ENCODE measurements at places on chromosomes 4 and X. TPM values are rescaled to one million over a fixed set of nuclear protein-coding genes. Genes with fewer than 3 reads are reported as not detected.

GRCh38 chr4:7155590-7156071 is 36.7 kb upstream of the SORCS2 start:
- DNase-seq = no peak

Gene EFHC2
- total RNA-seq = not detected

DNA sequence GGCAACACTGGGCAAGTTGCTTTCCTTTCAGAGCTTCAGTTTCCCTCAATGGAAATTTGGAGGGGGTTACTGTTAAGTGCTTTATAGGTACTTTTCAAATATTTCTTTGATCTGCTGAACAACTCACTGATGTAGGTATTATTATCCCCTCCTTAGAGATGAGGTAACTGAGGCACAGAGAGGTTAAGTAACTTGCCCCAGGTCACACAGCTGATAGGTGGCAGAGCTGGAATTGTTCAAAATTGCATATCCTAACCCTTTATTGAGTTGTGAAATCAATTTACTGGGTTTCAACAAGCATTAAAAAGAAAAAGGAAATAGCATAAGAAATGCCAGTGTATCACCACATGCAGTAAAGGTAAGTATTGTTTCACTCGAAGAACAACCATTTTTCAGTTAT is 6.6 kb downstream of the PPP1R3F start:
- no peak for DNase-seq

DNA sequence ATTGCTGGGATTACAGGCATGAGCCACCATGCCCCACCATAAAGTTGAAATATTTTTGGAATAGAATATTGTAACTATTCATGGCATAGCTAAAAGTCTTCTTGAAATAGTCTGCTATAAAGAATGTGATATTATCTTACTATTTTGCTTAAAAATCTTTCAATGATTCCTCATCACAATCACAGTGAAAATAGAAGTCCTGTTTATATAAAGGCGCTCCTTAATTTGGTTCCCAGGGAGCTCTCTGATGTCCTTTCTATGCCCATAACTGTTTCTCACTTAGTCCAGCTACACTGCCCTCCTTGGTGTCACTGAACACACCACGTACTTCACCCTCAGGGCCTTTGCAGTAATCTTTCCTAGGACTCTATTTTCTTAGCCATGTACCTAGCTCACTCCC is 331.7 kb upstream of the GIMD1 start:
- DNase-seq = no peak

DNA sequence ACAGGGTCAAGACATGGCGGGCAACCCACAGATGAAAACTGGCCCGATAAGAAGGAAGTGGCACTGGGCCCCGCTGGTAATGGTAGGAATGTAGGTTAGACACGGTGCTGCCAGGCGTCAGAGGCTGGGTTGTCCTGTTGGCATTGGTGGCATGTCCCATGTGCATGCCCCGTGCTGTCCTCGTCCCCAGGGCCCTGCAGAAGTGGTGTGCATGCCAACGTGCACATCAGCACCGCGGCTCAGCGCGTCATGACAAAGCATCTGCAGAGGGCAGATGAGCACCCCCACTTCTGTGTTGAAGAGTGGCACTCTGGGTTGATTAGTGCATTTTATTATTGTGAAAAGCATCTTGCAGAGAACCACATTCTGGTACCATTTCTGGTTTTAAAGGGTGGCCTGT is 35.6 kb downstream of the NELFA start:
- no peak for DNase-seq
